ENCODE measurements at places on chromosomes 2 and 18.

GRCh38 chr2:173231042-173231441, 123.6 kb upstream of the CDCA7 start:
- no peak for DNase-seq

- DNase-seq, result no peak
These were observed 96.8 kb downstream of the PTPN4 start for GRCh38 chr2:119856469-119856901.

DNA sequence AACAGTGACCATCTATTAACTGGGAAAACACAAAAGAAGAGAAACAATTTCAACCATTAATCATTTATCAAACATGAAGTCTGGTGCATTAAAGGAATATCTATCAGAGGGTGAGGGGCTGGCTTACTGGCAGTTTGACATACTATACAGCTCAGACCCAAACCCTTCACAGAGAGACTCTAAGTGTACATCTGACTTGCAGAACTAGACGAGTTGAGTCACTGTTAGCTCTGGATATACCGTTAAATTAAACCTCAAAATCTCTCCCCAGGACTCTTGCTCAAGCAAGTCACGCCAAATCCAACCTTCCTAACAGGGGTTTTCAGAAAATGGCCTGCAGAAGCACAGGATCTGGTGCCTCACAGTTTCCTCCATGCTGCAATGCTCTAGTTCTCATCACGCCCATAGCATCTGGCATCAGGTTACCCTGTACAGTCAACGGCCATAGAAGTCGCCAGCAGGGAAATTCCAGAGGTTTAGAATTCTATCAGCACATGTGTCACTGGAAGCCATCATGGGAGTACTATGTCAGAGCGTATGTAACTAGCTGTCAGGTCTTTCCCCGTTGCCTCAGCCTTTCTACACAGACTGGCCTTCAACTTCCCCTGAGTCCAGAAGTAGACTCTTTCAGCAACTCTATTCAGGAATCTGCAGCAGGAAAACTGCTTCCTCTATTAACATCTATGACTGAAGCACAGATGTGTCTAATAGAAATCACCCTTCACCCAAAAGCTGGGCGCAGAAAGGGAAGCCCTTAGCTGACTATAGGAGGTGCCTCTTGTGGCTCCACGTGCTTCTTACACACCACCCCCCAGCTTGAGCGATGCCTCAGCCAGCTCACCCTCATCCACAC, 9.3 kb downstream of the TGOLN2 start:
- DNase-seq, result no peak

DNA sequence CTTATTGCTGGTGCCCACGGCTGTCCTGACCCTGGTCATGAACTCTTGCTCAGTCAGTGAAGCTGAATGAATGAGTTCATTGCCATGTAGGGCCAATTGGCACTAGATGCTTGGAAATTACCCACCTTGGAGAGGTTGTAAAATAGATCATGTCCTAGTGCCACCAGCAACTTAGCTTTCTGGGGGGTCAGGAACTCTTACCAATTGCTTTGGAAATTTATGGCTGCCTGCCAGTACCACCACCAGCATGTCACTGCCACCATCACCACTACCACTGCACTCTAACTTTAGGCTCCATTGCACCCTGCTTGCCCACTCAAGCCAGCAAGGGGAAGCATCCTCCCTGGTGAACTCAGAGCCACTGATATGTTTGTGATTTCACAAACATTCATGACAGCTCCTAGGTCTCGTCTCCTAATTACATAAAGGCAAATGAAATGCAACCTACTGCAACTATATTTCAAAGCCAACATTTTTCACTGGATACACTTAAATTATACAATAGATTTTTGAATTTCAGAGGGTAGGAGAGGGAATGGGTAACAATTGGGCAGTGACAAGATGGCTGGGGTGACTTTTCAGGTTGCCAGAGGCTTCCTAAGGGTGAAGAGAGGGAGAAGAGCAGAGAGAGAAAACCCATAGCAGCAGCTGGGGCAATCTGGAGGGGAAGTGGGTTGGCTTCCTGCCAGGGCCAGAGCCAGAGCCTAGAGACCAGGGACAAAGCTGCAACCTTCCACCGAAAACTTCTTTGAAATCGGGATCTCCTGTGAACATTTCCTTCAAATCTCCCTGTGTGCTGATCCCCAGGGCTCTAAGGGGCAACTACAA, 3.5 kb upstream of the EMILIN1 start:
- DNase-seq, result peak; percentile 48

GRCh38 chr2:39602616-39603015, 63.1 kb upstream of the TMEM178A start:
- no peak for DNase-seq

- DNase-seq, result no peak
These were observed 55.2 kb upstream of the LDLRAD4 start for GRCh38 chr18:13163167-13163927.

DNA sequence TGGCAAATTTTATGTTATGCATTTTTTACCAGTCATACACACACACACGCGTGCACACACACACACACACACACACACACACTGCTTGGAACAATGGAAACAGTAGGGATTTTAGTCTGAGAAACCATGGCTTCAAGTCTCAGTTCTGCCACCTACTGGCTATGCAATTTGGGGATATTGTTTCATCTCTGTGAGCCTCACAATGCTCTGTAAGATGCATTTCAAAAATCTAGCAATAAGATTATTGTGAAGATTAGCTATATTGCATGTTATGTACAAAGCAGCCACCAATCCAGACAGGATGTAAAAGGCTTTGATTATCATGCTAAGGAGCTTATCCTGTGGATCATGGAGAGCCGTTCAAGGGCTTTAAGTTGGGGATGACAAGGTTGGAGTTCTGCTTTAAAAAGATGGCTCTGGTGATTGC, 401.4 kb downstream of the NBAS start:
- no peak for DNase-seq

- DNase-seq, result no peak
These were observed 160.4 kb downstream of the DOCK10 start for GRCh38 chr2:224881846-224882245.

- peak; percentile 31 for DNase-seq
These were observed 24.7 kb upstream of the TOGARAM2 start for GRCh38 chr2:28956415-28956826.

DNA sequence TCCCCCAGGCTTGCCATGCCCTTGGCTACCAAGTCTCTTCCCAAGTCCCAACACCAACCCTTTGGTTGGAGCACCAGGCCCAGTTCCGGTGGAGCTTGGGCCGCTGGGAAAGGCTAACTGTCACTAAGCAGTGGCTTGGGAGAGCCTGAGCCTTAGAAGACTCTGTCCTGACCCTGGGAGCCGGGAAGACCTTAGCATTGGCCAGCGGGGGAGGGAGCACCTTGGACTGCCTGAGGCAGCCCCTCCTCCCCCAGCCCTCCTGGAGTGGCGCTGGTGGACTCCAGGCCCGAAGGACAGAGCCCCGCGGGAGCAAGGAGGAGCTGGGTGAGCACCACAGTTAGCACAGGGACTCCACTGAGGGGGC, 62.5 kb upstream of the POMC start:
- no peak for DNase-seq

DNA sequence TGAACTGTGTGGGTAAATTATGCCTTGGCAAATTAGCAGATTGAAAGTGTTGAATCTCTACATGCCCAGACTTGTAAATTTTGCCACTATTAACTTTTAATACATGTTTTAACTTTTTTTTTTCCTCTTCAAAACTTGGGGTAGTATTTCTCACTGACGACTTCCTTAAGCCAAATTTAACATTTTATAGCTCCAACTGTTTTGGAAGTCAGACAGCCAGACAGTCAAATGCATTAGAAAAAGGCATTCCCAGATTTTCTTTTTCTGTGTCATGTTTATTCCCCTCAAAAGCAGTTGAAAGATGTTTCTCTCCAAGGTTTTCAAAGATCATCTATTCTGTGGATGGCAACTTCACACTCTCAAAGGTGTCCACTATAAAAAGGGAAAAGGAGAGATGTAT, 226.8 kb upstream of the FN1 start:
- no peak for DNase-seq

GRCh38 chr2:40658941-40659340, 207.1 kb upstream of the SLC8A1 start:
- DNase-seq, result no peak

- peak; percentile 34 for DNase-seq
These were observed 228.3 kb downstream of the TWIST2 start for GRCh38 chr2:239075918-239076758.

- DNase-seq, result no peak
These were observed 180.3 kb downstream of the ZBTB7C start for GRCh38 chr18:48228841-48229240.

DNA sequence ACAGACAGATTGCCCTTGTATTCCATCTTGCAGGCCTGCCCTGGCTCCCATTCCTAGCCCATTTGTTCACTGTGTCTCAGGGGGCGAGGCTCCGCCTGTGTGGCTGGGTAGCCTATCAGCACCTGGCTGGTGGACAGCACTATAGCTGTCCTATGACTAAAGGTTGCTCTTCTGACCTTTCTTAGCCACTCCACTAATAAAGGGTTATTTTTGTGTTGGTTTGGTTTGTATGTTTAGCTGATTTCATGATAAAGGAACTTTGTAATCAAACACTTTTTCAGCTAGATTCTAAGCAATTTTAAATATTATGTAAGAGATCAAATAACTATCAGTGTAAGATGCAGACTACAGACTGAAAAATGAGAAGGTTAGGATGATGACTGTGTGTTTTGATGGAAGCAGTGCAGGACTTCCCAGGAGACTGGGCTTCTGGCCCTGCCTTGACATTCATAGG, 72.2 kb downstream of the CRIM1 start:
- no peak for DNase-seq

DNA sequence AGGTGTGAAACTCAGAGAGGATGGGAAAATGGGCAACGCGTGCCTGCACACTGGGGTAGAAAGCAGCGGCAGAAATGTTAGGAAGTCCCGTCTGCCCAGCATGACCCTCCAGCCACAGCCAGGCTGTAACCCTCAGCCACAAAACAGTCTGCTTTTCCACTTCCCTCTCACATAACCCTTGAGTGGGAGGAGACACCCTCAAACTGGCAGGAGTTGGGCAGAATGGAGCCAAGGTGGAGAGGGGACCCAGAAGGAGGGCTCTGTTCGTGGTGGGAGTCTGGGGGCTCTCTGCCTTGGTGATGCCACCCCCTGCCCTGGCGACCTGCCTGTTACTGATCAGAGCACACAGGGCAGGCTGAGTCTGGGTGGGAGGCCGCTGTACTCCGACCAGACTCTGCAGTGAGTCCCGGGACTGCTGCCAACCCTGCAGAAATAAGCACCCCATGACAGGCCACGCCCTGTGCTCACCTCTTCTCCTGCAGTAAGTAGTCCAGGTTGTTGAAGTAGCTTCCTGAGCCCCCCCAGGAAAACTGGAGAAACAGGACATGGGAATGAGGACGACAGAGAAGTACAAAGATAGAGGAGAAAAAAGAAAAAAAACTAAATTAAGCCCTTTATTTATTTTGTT, 16.0 kb downstream of the FAM178B start:
- no peak for DNase-seq

GRCh38 chr2:240959214-240959940, 39.0 kb upstream of the SNED1 start:
- DNase-seq, result no peak

- no peak for DNase-seq
These were observed 211.5 kb downstream of the GALR1 start for GRCh38 chr18:77461062-77461688.

GRCh38 chr18:32730620-32731091, 42.2 kb downstream of the KLHL14 start:
- DNase-seq, result no peak

DNA sequence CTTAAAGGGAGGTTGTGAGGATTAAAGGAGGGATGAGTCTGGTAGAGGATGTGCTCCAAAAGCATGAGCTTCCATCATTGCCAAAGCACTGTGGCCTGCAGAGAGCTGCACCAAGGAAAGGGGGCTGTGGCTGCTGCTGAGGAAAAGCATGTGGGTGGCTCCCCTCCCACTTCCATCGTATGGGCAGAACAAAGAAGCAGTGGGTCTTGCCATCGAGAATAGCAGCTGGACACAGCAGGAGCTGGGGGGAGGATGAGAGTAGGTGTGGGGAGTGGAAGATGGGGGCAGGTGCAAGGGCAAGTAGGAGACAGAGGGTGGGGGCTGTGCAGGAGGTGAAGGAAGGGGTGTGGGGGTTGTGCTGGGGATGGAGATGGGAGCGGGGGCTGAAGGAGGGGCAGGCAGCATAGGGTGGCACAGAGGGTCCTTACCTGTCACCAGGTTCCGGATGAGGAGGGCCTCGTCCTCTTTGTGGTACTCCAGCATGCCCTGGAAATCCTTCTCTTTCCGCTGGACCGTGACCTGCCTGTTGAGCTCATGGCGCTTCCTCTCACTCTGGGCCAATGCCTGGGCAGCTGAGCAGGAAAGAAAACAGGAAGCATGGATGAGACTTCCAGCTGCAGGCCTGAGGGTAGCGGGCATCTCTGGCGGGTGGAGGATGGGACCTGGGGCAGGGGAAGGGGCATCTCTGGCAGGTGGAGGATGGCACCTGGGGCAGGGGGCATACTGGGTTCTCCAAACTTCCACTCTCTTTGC, 33.6 kb upstream of the ACAA2 start:
- no peak for DNase-seq

- no peak for DNase-seq
These were observed 203.0 kb upstream of the PXDN start for GRCh38 chr2:1947316-1947715.

DNA sequence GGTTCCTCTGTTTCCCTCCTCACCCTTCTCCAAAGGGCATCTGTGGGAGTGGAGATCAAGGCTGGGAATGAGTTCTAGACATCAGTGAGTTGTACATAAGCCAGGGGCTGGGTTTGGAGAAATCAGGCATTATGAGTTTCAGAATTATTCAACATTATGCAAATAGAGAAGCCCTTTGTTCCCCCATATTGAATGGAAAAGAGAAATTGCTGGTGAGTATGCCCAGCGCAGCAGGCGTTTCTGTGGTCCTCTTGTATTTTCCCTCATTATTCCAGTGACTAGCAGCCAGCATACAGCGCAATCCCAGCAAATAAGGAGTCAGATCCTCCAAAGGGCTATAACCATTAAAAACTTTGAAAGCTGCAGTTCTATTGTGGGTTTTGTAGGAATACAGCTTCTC, 94.4 kb downstream of the VWA3B start:
- DNase-seq, result no peak

DNA sequence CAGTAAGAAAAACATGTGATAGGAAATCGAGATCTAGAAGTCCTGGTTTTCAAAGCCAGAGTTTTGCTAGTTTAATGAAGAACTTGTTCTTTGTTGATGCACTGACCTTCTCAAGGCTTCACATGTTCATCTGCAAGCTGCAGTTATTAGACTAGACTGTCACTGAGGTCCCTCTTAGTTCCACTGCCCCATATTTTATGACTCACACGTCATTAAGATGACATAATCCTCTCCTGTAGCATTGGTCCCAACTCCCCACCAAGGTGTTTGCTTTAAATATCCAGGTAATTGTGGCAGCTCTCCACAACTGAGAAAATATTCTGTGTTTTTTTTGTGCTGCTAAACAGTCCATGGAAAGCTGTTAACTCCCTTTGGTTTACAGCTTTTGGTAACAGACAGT, 149.7 kb downstream of the MREG start:
- DNase-seq, result no peak

- DNase-seq, result no peak
These were observed 121.2 kb downstream of the CAPN13 start for GRCh38 chr2:30686000-30686399.

- no peak for DNase-seq
These were observed 895 bp upstream of the GLS start for GRCh38 chr2:190879474-190880377.
